ENCODE measurements at places on chromosomes 1 and 21. TPM values are rescaled to one million over a fixed set of nuclear protein-coding genes. Genes with fewer than 3 reads are reported as not detected.

Gene DNASE2B
- total RNA-seq: not detected

Gene CRP
- not detected for total RNA-seq

Gene KIAA0040
- total RNA-seq: 4.7 TPM

Gene ESRRG
- 0.17 TPM for total RNA-seq

- DNase-seq: no peak
Measured at GRCh38 chr1:230979952-230980351, 1.1 kb downstream of the ARV1 start.

- DNase-seq: no peak
Measured at GRCh38 chr1:204153667-204154066, 1.8 kb upstream of the ETNK2 start.

GRCh38 chr1:151846686-151847237, 6.8 kb downstream of the THEM5 start:
- no peak for DNase-seq

Data from Daoy (cell line).